ENCODE measurements at places on chromosomes 16 and 17.

DNA sequence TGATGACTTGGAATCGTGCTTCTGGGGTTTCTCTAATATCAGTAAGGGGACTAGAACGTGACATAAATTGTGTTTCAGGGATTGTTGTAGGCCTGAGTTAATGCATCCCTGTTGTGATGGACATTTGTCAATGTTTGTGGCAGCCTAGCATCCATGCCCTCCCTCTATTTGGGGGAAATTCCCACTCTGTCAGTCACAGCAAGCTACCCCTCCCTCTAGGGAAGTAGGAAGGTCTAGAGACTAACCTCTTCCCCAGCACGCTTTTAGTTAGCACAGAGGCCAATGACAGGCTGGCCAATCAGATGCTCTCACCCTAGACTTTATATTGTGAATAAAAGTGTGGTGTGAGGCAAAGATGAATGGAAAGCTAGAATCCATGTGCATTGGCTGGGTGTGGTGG, 32.4 kb upstream of the NF1 start:
- no peak for DNase-seq

GRCh38 chr17:43114151-43114552, 11.0 kb downstream of the BRCA1 start:
- no peak for DNase-seq

DNA sequence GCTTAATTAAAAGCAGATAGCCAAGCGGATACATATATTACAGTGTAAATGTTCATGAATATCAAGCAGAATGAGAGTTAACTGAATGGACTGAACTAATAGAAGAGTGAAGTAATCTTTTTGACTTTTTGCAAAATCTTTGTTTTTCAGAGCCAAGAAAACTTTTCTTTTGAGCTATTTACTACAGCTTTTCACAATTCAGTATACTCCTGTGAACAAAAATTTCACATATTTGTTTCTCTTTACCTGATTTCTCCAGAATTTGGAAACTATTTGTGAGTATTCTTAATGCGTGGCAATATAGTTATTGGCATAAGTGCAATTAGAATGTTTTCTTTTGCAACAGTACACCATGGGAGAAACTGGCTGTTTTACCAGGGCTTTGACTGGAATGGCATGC, 9.1 kb upstream of the DUXB start:
- DNase-seq, result no peak

DNA sequence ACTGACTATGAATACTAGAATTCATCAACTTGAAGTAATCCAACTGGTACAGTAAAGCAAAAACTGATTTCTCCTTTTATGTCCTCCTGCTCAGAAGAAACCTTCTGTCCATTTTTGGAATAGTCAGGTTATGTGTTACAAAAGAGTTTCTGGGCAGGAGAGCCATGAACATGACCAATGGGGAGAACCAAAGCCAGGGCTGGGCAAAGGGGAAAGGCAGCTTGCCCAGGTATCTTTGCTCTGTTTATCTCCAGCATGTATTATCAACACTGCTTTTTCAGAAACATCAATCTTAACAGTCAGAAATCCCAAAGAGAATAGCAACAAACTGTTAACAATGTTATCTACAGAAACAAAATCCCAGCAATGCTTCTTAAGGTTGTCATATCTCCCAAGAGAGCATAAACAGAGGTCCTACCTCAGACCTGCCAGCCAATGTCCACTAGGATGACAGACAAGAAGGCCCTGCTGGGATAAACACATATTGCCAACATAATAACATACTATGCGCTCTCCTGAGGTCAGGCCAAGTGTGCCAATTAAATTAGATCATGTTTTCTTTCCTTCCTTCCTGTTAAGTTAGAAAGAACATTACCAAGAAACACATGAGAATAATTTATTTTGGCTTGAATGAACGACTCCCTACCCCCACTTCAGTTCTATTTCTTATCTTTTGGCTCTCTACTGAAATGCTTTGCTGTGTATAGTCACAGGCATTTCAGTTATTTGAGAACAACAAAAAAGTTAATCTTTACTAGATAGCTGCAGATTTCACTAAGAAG, 28.0 kb downstream of the BLMH start:
- DNase-seq, result no peak

GRCh38 chr16:67766291-67766690, 40.1 kb downstream of the RANBP10 start:
- DNase-seq, result no peak

- DNase-seq, result no peak
Observed at GRCh38 chr16:24433706-24434105, 105.7 kb upstream of the RBBP6 start.

DNA sequence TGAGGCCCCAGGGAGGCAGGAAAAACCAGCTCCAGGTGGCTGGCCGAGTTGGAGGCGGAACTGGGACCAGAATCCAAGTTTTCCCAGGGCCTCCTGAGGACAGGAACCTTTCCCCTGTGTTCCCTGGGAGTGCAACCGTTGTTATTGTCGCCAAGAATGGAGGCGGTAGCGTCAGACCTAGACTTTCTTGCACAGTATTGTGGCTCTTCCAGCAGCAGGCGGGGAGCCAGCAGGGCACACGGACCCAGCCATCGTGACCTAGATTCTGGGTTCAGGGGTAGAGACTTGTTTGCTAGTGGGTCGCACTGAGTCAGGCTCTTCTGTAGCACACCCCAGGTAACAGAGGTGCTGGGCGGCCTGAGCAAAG, 667 bp upstream of the KIF19 start:
- DNase-seq, result no peak

GRCh38 chr17:42188749-42189650, 3.7 kb upstream of the HCRT start:
- DNase-seq, result no peak

- peak; percentile 41 for DNase-seq
Observed at GRCh38 chr17:66373944-66374817, 71.8 kb downstream of the PRKCA start.

DNA sequence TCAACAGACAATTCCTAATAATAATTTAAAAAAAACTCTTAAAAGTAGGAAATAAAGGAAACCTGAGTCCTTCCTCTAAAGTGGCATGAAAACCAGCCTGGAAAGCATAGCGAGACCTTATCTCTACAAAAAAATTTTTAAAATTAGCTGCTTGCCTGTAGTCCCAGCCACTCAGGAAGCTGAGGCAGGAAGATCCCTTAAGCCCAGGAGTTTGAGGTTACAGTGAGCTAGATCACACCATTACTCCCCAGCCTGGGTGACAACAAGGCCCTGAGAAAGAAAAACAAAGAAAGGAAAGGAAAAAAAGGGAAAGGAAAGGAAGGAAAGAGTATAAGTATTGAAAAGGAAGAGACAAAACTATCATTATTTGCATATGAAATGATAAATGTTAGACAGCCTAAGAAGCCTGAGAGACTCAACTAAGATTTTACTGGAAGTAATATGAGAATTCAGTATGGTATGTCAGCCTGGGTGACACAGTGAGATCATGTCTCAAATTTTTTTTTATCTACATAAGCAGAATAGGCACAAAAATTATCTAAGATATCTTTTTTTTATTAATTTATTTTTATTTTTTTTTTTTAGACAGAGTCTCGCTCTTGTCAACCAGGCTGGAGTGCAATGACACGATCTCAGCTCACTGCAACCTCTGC, 113.0 kb downstream of the GOSR1 start:
- DNase-seq, result no peak

- no peak for DNase-seq
Observed at GRCh38 chr17:76544546-76545365, 4.9 kb downstream of the PRCD start.

DNA sequence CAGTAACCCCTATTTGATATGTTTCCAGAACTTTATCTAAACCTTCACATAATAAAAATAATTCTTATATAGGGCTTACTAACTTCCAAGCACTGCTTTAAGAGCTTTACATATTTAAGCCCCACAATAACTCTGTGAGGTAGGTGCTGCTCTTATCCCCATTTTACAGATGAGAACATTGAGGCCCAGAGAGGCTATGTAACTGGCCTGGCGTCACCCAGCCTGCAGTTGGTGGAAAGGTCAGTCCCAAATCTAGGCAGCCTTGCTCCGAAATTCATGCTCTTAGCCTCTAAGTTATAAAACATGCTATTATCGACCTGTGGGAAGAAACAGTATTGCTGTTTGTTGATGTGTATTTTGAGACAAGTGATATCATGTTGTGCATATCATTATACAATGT, 9.0 kb downstream of the NLRC5 start:
- DNase-seq, result no peak

DNA sequence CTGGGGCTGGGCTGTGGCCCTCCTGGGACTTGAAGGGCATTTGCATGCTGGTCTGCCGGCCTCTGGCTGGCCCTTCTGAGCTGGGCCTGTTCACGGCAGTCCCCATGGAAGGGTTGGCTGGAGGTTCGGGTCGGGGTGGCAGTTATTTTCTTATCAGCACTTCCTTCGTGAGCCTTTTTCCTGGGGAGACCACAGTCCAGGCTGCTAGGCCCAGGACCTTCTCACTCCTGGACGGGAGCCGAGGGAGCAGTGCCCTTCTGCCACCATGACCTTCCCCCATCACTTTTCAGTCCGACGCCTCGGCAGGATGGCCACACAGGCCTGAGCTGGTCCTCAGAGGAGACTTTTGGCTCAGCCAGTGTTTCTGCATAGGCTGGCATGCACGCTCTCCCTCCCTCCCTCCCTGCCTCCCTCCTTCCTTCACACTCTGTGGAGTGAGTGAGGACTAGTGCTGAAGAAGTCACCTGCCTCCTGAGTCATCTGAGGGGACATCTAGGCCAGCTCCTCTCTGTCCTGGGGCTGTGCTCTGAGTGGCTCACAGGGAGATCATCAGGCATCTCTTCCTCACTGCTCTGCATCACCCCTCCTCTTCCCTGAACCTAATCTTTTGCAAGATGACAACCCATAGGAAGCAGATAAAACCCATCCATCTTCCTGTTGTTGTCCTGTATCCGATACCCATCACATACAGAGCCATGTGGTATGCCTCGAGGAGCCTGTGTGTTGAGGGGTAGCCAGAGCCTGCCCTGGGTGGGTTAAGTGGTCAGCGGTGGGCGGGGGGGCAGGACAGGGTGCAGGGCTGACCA, 109.7 kb downstream of the RAP1GAP2 start:
- no peak for DNase-seq

- DNase-seq, result no peak
Observed at GRCh38 chr16:80591071-80591915, 50.5 kb downstream of the DYNLRB2 start.

DNA sequence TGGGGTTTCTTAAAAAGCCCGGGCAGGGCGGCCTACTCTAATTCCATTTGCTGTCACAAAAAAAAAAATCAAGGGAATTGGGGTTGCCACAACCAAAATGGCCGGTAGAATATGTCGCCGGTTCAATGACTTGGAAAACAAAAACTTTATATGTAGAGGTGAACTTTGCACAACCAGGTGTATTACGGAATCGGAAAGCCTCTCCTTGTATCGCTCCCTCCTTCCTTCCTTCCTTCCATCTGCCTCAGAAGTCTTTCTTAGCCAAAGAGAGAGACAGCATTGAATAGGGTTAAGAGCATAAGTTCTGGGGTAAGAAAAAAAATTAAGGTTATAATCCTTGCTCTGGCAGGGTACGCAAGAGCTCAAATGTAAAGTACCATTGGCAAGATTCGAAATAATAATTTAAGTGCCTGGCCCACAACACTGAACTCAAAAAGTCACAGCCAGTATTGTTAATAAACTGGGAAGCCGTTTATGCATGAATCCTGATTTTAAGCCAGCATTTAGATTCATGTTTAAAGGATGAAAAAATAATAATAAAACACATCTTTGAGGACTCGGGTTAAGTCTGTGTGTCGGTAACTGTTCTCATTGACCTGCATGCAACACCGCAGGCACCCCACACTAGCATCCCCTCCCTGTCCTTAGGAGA, 522 bp upstream of the GLG1 start:
- DNase-seq, result no peak

DNA sequence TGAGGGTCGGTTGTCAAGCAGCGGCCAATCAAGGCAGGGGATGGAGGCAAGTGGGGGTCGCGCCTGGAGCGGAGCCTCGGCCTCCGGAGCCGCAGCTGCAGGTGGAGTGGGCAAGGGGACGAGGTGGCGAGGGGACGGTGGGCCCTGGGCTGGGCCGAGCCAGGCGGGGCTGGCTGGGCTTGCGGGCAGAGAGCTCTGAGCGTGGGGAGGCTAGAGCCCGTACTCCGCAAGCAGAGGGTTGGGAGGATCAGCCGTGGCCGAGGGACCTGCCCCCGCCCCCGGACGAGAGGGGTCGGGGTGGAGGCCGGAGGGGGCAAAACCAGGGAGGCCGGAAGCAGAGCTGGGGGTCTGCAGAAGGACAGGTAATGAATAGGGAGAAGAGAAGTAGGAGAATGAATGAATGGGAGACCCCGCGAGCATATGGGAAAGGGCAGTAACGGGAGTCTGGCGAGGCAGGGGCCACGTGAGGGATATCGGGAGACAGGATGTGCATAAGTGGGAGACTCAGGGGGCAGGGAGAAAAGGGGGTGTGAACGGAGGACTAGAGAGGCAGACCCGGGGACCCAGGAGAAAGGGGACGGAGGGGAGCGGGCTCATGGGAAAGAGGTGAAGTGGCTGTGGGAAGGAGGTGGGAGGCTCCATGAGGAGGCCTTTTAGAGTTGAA, at the start of gene KATNB1:
Gene KATNB1 (plus strand): TSS at position 16 of the 664 bp plus-strand sequence. CDS start 1,474 bp downstream, outside the sequence.
- DNase-seq, result no peak

- DNase-seq, result no peak
Observed at GRCh38 chr16:30660424-30661261, 2.4 kb downstream of the FBRS start.

DNA sequence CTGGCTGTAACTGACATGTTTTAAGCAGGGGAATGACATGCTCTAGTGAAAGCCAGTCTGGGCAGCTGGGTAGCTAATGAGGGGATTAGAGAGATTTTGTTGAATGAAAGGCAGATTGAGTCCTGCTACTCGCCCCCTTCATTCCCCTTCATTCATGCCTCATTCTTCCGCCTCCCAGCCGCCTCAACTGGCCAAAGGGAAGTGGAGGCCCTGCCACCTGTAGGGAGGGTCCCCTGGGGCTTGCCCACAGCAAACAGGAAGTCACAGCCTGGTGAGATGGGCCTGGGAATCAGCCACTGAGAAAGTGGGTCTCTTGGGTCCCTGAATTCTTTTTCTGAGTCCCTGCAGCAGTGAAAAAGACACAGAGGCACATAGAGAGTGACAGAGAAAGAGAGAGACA, 1.1 kb upstream of the CD19 start:
- no peak for DNase-seq

- no peak for DNase-seq
Observed at GRCh38 chr17:78371056-78371455, 7.4 kb upstream of the PGS1 start.

DNA sequence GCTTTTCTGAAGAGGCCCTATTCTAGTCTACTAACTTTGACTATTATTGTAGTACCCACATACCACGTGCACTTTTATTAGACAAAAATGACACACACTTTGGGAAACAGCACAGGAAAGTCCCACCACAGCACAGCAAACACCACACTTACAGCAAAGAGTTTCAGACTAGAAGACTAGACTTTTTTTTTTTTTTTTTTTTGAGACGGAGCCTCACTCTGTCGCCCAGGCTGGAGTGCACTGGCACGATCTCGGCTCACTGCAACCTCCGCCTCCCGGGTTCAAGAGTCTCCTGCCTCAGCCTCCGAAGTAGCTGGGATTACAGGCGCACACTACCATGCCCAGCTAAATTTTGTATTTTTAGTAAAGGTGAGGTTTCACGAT, 20.1 kb downstream of the YWHAE start:
- no peak for DNase-seq
